Kidney (tissue), 22 donors: ENCODE measurements at places on chromosomes 13 and 19. TPM values are rescaled to one million over a fixed set of nuclear protein-coding genes. Genes with fewer than 3 reads are reported as not detected.

RYR1 gene
- polyA plus RNA-seq, result 0.69 TPM

DNA sequence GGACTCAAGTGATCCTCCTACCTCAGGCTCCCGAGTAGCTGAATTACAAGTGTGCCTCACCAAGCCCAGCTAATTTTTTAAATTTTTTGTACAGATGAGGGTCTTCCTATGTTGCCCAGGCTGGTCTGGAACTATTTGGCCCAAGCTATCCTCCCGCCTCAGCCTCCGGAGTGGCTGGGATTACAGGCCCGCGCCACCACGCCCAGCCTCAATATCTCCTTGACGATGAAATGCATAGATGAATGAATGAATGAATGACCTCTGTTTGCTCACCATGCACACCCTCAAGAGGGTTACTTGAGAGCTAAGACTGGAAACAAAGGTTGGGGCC lies 14.9 kb upstream of the AP1M2 start:
- DNase-seq, result no peak
- H3K27ac ChIP-seq, result no peak overlapping the region
- H3K4me1 ChIP-seq, result no peaks in the 10 kb centered on the region
- peak overlapping the region; percentile 46 for H3K4me3 ChIP-seq

DNA sequence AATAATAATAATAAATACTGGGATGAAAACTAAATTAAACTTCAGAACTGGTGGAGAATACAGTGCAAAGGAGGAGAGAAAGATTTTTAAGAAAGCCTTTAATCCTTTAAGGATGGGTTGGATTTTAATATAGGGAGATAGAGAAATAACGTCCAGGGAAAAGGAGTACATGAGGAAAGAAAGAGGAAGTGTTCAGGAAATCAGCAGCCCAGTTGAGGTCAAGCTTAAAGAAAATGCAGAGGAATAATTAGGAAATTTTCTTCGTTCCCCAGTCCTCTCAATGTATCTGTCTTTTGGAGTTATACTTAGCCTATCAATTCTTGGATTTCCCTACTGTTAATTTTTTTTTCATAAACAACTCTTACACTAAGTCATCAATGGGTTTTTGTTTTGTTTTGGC lies 47.7 kb downstream of the INTS6 start:
- H3K4me1 ChIP-seq, result no peaks in the 10 kb centered on the region
- H3K4me3 ChIP-seq, result no peak overlapping the region
- H3K36me3 ChIP-seq, result no peaks in the 10 kb centered on the region
- no peak overlapping the region for H3K27ac ChIP-seq

DNA sequence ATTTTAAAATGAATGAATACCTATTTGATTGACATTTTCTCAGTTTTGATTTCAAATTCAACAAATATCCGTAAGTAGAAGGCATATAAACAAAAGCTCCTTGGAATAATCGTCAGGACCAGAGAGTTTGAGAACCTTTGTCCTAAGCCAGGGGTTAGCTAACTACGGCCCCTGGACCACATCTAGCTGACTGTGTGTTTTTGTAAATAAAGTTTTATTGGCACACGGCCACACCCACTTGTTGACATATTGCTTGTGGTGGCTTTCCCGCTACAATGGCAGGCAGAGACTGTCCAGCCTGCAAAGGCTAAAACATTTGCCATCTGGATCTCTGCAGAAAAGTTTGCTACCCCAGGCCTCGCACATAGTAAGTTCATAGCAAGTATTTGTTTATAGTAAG lies 83.4 kb downstream of the GNG7 start:
- no peak for DNase-seq
- H3K36me3 ChIP-seq, result no peaks in the 10 kb centered on the region

GRCh38 chr19:2214251-2214650 lies 21.9 kb downstream of the PLEKHJ1 start:
- no peak for DNase-seq
- no peaks in the 10 kb centered on the region for H3K27me3 ChIP-seq
- peaks cover 42% of the 10 kb centered on the region for H3K36me3 ChIP-seq
- H3K4me3 ChIP-seq, result no peak overlapping the region
- no peaks in the 10 kb centered on the region for H3K4me1 ChIP-seq
- H3K27ac ChIP-seq, result no peak overlapping the region

DNA sequence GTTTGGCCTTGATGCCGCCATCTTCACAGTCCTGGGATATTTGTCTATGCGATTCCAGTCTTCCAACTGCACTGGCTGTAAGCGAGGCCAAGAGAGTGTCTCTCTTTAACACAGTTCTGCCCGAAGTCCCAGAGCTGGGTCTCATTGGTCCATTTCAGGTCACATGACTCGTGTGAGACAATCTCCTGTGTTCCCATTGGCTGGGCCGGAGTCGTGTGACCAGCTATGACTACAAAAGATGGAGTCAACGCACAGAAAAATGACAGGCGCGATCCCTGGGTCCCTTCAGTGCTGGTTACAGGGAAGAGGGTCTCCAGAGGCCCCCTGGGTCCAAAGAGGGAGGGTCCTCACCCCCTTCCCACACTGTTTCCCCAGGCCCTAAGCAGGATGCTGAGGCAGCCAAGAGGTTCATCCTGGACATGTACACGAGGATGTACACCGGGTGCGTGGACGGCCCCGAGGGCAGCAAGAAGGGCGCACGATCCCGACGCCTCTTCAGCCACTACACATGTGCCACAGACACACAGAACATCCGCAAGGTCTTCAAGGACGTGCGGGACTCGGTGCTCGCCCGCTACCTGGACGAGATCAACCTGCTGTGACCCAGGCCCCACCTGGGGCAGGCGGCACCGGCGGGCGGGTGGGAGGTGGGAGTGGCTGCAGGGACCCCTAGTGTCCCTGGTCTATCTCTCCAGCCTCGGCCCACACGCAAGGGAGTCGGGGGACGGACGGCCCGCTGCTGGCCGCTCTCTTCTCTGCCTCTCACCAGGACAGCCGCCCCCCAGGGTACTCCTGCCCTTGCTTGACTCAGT lies 15.9 kb upstream of the S1PR4 start:
- H3K27ac ChIP-seq, result no peak overlapping the region
- H3K4me1 ChIP-seq, result no peaks in the 10 kb centered on the region
- no peak for DNase-seq
- no peaks in the 10 kb centered on the region for H3K27me3 ChIP-seq
- H3K4me3 ChIP-seq, result no peak overlapping the region

DNA sequence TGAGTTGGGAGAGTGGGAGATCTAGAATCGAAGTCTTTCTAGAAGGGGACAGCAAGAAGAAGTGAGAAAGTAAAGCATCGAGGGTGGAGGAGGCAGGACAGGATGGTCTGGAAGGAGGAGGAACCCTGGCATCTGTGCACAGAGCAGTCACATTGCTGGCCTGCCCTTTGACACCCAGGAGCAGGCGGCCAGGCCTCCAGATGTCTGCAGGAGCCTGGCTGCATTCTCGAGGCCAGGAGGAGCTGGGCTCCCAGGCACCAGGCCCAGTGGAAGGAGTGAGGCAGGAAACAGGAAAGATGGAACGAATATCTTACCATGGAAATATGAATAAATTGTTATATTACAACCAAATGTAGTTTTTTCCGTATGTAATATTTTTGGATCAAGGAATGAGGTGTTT lies 27.7 kb upstream of the ARGLU1 start:
- no peak overlapping the region for H3K4me3 ChIP-seq
- H3K4me1 ChIP-seq, result no peaks in the 10 kb centered on the region
- no peak overlapping the region for H3K27ac ChIP-seq
- H3K36me3 ChIP-seq, result no peaks in the 10 kb centered on the region
- no peaks in the 10 kb centered on the region for H3K27me3 ChIP-seq

DNA sequence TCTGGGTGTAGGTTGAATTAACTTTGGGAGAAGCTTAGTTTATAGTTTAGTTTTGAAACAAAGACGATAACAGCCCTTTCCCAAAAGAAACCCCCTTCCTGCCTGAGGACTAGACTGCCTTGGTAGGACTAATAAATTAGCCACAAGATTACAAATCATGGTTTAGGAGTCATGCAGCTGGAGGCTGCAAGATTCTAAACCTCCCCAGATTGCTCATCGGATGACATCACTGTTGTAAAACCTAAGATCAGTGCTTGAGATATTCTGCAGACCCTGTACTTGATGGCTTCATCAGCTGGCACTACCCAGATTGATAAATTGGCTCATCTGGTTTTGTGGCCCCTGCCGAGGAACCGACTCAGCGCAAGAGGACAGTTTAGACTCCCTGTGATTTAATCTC lies 35.9 kb upstream of the MPHOSPH8 start:
- no peak for DNase-seq
- H3K27ac ChIP-seq, result no peak overlapping the region
- H3K4me1 ChIP-seq, result no peaks in the 10 kb centered on the region
- H3K4me3 ChIP-seq, result no peak overlapping the region
- H3K27me3 ChIP-seq, result no peaks in the 10 kb centered on the region
- no peaks in the 10 kb centered on the region for H3K36me3 ChIP-seq

CCNA1 gene
- polyA plus RNA-seq, result 0.54 TPM

- H3K4me1 ChIP-seq, result peaks cover 2% of the 10 kb centered on the region
- H3K27ac ChIP-seq, result no peak overlapping the region
- peak; percentile 62 for DNase-seq
Measured at GRCh38 chr13:102033857-102034331, 368.0 kb downstream of the FGF14 start.

CACNG7 gene
- not detected for polyA plus RNA-seq

GRCh38 chr19:15419413-15420025 lies 731 bp upstream of the AKAP8L start:
- H3K36me3 ChIP-seq, result peaks cover 3% of the 10 kb centered on the region
- peak overlapping the region; percentile 57 for H3K4me3 ChIP-seq
- H3K27ac ChIP-seq, result peak overlapping the region; percentile 10
- H3K27me3 ChIP-seq, result no peaks in the 10 kb centered on the region

DNA sequence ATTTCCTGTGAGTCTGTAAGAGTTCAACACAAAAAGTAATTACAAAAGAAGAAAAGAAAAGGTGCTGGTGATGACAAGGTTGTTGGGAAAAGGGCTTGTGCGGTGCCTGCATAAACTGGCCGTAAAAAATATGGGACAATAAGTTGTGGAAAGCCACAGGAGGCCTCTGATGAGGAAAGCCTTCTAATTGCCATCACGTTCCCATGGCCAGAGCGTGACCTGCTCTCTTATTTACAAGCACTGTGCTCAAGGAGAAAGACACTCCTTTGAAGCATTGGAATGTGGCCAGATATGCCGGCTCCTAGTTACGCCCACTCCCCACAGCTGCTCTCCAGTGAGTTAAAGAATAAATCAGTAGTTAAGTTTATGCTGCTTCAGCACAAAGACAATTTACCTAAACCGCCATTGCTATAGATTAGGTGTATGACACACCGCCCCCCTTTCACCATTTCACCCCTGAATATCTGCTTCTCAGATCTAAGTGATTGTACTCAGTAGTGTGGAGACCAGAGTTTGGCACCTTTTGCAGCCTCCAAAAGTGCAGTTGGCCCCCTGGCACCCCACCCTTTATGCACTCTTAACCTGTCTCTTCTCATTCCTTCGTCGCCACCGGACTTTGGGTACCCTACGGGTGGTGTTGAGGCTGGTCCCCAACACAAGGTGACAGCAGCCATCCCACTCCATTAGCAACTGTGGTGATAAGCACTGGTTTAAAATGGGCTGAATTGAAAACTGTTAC lies 8.1 kb upstream of the PGLYRP1 start:
- no peak overlapping the region for H3K27ac ChIP-seq
- H3K27me3 ChIP-seq, result no peaks in the 10 kb centered on the region
- no peaks in the 10 kb centered on the region for H3K36me3 ChIP-seq
- peak; percentile 78 for DNase-seq

DNA sequence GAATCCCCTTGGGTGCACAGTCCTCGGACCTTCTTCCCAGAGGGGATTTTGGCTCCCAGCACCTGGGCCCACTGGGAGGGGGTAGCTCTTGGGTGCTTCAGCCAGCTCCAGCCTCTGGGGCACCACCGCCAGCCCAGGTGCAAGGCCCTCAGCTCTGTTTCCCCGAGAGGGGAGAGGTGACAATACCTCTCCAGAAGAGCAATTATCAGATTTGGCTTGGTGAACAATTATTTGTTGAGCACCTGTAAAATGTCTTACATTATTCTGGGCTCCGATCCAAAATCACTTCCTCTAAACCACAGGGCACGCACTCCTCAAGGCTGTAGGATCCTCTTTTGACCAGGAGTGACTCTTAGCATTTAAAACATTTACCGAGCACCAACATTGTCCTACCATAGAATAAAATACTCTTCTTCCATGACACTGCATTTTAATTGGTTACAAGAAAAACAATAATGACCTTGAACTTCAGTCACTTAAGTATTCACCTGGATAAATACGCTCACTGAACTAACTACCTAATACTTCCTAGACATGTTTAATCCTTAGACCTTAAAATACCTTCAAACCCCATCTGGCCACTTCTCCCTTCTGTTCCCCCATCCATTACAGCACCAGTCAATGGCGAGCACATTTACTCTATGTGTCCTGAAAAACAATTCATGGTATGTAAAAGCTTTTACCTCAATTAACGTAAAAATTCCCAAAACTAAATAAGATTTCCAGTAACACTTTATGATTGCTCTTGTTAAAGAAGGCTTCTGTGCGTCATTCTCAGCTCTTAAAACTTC lies 54.8 kb downstream of the ABCC4 start:
- no peak overlapping the region for H3K4me3 ChIP-seq
- no peaks in the 10 kb centered on the region for H3K36me3 ChIP-seq
- DNase-seq, result no peak
- peaks cover 3% of the 10 kb centered on the region for H3K4me1 ChIP-seq

- DNase-seq, result no peak
- no peaks in the 10 kb centered on the region for H3K27me3 ChIP-seq
- peak overlapping the region; percentile 28 for H3K27ac ChIP-seq
- H3K36me3 ChIP-seq, result no peaks in the 10 kb centered on the region
- no peak overlapping the region for H3K4me3 ChIP-seq
Measured at GRCh38 chr13:33189470-33189869, 96.1 kb downstream of the STARD13 start.

SIGLEC5 gene
- not detected for polyA plus RNA-seq

NOVA2 gene
- polyA plus RNA-seq, result 0.95 TPM

SLC46A3 gene
- 30.0 TPM for polyA plus RNA-seq

ZNF793 gene
- 4.3 TPM for polyA plus RNA-seq

GRCh38 chr13:55199134-55199533 lies 1941.6 kb upstream of the PRR20A start:
- no peak for DNase-seq
- H3K4me1 ChIP-seq, result no peaks in the 10 kb centered on the region
- H3K27ac ChIP-seq, result no peak overlapping the region
- H3K27me3 ChIP-seq, result no peaks in the 10 kb centered on the region

DNA sequence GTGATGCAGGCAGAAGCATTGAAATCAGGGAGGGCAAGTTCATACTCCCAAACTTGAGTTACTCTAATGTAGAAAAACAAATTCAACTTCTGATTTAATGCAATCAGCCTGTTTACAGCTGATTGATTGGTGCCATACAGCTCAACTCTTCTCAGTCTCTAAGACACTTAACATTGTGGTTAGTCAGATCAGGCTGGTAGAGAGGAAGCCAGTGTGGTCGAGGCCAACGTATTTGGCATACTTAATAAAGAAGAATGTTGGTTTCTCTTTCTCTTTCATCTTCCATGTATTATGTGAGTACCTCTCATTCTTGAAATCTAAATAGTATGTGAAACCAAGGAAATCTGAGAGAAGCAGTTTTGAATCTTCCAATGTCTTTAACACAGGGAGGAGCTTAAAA lies 255.0 kb upstream of the SLITRK1 start:
- no peaks in the 10 kb centered on the region for H3K27me3 ChIP-seq
- no peaks in the 10 kb centered on the region for H3K36me3 ChIP-seq
- H3K4me1 ChIP-seq, result no peaks in the 10 kb centered on the region
- H3K4me3 ChIP-seq, result no peak overlapping the region
- DNase-seq, result no peak

PIN1 gene
- 143 TPM for polyA plus RNA-seq
